ENCODE measurements at places on chromosomes 7 and 10.

DNA sequence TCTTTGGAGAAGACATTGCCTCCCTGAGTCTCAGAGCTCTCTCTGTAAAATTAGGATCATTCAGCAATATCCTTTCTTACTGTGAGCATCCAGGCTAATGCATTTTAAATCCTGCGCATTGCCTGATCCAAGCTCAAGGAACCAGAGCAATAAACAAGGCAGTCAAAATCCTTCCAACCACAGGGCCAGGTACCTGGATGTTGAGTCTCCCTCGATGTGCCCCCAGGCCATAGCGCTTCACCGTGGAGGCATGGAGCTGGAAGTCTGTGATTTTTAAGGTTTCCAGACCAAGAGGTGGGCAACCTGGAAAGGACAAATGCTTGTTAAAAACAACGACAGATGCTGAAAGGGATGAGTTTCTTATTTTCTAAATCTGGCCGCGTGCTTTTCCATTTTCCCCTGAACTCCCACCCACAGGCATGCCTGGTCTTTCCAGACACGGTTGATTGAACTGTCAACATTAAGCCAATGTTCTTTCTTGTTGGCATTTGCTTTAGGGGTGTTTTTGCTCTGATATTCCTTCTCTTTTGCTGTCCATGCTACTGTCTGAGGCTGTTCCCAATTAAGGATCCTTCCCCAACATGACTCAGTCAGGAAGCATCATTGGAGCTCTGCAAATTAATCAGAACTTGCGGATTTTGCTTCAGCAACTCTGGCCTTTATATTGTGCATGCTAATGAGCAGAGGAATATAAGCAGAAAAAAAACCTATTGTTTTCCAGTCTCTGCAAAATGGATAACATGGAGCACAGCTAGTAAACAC lies 29.0 kb downstream of the CPXM2 start:
- no peak for DNase-seq

DNA sequence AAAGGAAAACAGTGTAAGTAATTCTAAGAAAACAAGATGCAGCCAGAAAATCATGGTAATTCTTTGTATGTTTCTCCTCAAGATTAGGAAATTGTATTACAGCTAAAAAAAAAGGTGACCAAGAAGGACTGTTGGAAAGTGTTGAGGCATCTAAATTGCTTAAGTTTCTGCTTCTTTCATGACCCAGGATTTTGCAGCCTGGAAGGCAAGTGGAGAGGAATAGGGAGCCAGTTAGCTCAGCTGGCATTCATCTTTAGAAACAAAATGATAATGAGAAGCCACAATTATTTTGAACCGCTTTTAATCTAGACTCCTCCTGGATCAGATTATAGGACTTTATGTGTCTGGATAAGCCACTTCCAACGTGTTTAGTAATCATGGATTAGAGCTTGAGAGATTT lies 56.8 kb upstream of the TMEM229A start:
- no peak for DNase-seq

- DNase-seq: no peak
Measured at GRCh38 chr7:44158873-44159631, 17.9 kb upstream of the MYL7 start.

GRCh38 chr7:22049766-22050500 lies 104.2 kb upstream of the CDCA7L start:
- DNase-seq: no peak

- DNase-seq: no peak
Measured at GRCh38 chr10:18472977-18473376, 178.4 kb downstream of the NSUN6 start.

DNA sequence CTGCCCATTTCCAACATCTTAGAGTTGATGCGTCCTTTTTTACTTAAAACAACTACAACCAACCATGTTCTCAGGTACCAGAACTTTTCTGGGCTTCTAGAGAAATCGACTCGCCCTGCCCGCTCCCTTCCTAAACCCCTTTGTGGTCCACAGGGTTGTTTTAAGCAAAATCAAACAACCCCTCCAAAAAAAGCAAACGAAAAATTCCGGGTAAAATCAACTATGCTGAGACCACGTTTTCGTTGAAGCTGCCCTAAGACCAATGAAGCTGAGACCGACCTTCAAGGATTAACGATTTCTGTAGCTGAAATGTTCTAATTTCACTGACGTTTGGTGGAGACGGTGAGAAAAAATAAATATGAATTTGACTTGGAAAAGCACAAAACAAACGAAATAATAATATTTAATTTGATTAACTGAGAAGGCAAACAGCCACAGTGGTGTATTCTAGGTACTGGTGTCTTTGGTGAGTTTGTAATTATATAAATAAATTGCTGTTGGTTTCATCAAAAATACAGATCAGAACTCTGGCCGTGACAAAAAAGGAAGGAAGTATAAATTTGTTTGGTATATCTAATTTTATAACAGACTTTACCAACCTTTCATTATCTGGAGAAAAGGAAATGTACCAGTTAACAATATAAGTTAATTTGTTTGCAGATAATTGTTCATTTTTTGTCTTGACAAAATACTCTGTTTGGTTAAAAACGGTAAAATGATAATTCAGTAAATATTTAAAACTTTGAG lies 4.7 kb upstream of the IGF2BP3 start:
- DNase-seq: no peak

DNA sequence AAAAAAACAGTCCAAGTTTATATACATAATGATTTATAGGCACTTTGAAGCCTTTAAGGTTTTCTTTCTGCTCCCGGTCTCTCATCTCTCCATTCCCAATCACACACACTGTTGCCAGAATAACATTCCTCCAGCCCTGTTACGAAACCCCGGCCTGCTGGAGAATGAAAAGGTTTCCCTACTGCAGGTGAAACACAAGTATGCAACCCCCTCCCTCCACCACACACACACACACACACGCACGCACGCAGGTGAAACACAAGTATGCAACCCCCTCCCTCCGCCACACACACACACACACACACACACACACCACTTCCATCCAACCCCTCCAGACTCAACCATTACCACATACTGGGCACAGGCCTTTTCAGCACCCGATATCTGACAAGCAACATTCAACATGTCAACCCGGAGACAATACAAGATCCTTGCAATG lies 87.5 kb downstream of the PARD3 start:
- DNase-seq: no peak

DNA sequence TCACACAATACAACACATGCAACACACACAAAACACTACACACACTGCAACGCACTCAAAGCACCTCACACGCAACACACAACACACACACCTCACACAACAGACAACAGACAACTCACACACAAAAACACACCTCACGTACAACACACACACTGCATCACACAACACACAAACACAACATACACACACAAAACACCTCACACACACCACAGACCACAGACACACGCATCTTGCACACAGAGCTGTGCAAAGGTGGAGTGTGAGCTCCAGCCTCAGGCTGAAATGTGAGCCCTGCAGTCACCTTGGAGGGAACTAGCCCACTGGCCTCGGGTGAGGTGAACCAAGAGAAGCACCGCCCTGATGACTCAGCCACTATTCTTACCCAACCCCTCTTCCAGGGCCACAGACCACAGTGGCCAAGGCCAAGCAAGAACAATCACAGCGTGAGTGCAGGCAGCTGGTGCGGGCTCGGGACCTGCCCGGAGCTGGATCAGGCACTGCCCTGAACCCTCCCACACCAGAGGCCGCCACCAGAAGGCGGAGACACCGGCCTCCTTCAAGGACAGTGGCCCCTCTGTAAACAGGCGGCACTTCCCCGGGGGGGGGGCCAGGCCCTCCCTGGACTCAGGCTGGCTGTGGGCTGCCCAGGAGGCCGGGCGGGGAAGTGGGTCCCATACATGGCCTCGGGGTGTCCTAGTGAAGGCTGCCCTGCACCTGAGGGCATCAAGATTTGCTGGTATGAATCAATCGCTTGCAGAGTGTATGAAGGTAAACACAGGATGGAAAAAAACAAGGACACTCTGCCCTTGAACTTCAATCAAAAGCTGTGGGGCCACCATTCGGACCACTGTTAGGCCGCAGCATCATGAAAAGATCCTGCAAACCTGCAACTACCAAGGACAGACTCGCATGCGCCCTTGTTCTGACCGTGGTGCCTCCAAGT lies 106.7 kb downstream of the TNS3 start:
- DNase-seq: peak; percentile 9

GRCh38 chr7:31512166-31512565 lies 1.7 kb upstream of the ITPRID1 start:
- no peak for DNase-seq

DNA sequence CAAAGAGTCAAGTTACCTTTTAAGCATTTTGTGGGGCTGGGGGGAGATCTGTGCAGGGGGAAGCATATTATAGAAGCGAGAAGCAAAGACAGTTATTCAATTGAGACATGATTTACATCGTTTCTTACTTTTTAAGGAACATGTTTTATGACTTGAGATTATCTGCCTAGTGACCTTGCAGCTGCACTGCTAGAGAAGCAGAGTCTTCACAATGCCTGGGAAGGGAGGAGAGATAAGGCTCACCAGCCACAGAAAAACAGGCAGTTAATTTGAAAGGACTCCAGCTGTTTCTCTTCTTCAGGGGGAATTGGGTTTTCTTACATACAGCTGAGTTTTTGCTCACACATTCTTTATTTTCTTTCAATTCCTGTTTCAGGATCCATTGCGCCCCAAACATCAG lies 31.0 kb downstream of the PHYH start:
- no peak for DNase-seq

DNA sequence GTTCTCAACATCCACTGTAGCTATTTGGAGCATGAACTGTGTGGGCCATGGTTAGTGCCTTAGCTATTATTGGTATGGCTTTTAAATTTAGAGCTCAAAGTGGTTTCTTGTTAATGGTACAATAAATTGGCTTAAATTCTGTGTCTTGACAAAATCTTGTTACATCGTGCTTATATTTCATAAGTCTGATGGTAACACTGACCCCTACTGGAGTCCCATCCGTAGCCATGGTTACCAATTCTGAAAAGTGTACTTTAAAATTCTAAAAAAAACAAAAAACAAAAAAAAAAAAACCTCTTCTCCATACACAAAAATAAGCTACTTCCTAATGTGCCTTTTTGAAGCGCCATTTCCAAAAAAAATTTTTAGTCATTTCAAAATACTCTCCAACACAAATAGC lies 6.4 kb upstream of the RPP30 start:
- no peak for DNase-seq

- no peak for DNase-seq
Measured at GRCh38 chr10:96013956-96014355, 29.4 kb upstream of the CCNJ start.

DNA sequence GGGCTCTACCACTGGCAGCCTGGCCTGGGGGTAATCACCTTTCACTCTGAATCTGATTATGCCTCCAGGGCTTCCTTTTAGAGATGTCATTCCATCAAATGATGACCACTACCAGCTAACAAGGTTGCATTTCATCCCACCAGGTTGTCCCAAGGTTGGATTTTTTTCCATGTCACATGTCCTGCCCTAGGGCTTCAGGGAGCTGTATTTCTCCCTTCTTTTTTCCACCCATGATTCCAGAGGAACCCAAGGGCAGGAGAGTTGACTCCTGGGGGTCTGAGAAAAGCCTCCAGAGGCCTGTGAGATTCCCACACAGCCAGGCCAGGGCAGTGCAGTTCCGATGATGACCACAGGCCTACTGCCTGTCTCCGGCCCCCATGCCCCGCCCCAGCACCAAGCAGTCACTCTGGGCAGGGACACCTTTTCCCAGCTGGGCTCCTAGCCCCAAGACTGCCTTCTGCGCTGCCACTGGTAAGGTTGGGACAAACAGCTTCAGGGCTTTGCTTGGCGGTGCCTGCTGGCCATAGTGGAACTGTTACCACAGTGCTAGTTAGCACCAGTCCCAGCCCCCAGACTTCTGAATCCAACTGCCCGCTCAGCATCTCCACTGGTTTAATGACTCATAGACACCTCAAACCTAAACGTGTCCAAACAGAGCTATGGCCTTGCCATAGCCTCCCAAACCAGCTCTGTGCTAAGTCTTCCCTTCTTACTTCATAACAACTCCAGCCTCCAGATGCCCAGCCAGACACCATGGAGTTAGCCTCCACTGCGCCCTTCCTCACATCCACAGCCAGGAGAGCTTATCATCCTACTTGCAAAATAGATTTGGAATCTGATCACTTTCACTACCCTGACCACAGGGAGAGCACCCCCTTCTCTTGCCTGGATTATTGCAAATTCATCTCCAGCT lies 133.7 kb downstream of the ARHGAP22 start:
- no peak for DNase-seq

- DNase-seq: no peak
Measured at GRCh38 chr7:44891372-44891771, 6.0 kb upstream of the PURB start.

DNA sequence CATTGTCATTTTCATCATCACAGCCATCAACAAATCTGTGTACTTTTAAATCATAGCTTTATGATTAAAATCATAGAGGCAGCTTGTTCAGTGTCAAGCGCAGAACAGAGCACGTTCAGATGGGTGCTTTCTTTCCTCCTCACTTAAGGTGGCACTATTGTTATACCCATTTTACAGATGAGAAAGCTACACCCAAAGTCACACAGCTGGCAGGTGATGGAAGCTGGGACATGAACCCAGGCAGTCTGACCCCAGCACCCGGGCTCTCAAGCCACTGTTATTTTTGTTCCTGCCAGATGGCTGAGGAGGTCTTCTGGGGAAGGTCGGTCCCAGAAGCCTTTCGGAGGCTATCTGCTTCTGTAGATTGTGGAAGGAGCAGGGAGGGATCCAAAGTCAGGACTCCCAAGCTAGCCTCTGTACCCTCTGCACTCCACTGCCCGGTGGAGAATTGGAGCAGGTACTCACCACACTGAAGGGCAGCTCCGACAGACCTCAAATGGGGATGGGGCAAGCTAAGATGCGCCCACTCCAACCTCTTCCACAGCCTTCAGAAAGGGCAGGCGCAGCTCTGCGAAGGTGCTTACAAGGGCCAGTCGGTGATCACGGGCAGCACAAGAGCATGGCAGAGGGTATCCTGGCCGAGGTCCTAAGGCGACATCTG lies 610 bp downstream of the AVPI1 start:
- DNase-seq: no peak

- no peak for DNase-seq
Measured at GRCh38 chr10:44362866-44363711, 21.8 kb downstream of the CXCL12 start.
